ENCODE measurements at places on chromosomes 7 and 10.

- DNase-seq, result peak; percentile 9
Measured at GRCh38 chr7:36207451-36208291, 54.6 kb downstream of the EEPD1 start.

GRCh38 chr10:130661419-130661818 is 525.2 kb downstream of the GLRX3 start:
- DNase-seq, result no peak

DNA sequence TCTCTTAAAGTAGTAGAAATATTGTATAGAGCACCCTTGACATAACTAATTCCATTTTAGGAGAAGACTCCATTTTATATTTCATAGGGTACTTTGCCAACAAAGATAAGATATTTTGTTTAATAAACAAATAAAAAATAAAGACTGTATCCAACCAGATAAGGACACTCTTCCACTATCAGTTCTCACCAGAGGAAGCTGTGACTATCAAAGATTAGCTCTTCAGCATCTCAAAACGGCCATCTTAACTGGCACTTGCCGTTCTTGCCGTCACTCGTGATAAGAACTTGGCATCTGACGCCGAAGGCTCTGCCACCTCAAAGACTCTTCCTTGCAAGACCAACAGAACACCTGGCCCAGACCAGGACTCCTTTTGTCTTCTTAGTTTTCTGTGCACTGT is 26.3 kb upstream of the AKR1B1 start:
- DNase-seq, result no peak

- DNase-seq, result no peak
Measured at GRCh38 chr7:94433224-94433623, 38.5 kb downstream of the COL1A2 start.

GRCh38 chr10:125538947-125539731 is 143.8 kb downstream of the TEX36 start:
- DNase-seq, result no peak

GRCh38 chr10:12241810-12242529 is 46.0 kb downstream of the CDC123 start:
- DNase-seq, result no peak

DNA sequence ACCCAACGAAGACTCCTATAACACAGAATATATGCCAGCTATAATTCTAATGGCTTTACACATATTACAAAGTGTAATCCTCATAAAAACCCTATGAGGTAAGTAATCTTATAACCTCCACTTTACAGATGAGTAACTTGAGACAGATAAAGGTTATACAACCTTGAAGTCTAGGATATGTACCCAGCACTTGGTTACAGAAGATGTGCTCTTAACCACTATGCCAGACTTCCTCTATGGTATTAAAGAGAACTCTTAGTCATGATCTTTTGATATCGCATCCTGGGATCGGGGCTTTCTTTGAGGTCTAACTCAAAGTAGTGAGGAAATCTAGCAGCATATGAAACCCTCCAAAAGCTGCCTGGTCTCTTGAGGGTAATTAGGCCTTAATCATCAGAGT is 319.2 kb upstream of the LRRN3 start:
- DNase-seq, result no peak

DNA sequence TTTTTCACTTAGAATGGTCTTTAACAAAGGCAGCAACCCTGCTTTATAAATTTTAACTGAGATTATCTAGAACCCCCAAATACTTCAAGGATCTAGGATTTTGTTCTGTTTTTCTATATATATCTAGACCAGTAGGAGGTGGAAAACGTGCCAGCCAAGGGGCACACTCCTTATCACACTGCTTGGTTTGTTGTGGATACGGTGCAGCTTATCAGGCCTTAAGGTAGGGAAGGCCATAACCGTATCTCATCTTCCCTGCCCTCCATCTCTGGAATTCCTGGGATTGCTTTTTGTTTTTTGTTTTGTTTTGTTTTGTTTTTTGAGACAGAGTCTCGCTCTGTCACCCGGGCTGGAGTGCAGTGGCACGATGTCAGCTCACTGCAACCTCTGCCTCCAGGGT is 75.4 kb downstream of the MPLKIP start:
- DNase-seq, result no peak

DNA sequence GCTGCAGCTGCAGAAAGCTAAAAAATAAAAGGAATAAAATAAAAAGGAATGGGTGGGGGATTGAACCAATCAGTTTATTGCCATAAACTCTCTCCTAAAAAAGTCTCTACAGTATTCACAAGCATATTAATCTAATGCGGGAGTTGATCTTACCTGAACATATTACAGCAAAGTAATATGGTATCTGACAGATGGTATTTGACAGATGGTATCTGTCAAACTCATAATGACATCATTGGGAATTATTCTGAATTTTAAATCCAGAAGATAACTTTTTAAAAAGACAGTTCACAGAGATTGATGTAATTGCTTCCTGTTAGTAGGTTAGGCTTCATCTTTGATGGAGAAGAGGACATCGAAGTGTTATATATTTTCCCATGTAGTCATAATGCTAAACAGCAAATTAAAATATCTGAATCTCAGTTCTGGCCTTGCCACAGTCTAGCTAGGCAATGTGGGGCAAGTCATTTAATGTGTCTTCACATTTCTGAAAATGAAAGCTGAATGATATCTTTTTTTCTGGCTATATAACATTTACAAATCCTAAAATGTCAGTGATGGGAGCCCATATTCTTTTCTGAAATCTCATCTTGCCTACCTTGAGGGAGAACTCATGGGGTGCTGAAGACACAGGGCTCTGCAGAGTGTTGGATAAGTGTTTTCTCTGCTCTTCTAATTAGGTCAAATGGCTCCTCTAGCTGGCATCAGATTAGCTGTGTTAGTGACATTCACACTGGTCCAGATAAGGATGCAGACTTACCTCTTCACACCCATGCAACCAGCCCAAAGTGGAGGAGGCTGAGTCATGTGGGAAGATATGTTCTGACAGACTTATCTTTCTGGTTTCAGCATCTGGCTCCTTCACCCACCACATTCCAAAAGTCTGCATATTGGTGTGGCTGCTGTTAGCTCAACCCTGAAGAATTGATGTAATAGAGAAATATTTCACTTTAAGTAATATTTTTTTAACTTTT is 2.1 kb upstream of the LIPM start:
- DNase-seq, result no peak

GRCh38 chr10:48604991-48605508 is at the start of gene ARHGAP22:
Gene ARHGAP22 (minus strand): TSS chr10:48605073. CDS start chr10:48604796, 277 bp downstream.
- DNase-seq, result no peak

GRCh38 chr7:67573639-67574038 is 577.0 kb downstream of the TYW1 start:
- no peak for DNase-seq

GRCh38 chr7:150359622-150360362 is 8.8 kb upstream of the REPIN1 start:
- DNase-seq, result no peak

GRCh38 chr10:6353526-6353925 is 150.8 kb downstream of the PFKFB3 start:
- DNase-seq, result no peak

- no peak for DNase-seq
Measured at GRCh38 chr10:53580465-53580864, 807.9 kb upstream of the MBL2 start.

- DNase-seq, result no peak
Measured at GRCh38 chr10:49571388-49571787, 32.5 kb upstream of the ERCC6 start.

DNA sequence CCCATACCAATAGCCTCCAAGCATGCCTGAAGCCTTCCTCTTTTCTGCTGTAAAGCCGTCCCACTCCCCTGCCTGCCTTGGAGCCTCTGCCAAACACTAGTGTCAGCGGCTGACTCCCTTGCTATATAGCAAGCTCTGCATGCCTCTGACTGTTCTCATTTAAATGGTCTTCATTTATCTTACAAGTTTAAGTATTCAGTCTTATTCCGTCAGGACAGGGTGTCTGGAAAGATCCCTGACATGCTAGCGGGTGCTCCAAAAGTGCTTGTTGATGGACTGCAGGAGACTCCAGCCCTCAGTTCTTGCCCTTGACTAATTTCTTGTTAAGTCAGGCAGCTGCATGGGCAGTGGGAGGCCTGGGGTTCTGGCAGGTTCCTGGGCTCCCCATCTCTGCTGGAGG is 298.7 kb downstream of the GFRA1 start:
- no peak for DNase-seq

- DNase-seq, result peak; percentile 28
Measured at GRCh38 chr10:29736366-29737073, 101.7 kb upstream of the SVIL start.

DNA sequence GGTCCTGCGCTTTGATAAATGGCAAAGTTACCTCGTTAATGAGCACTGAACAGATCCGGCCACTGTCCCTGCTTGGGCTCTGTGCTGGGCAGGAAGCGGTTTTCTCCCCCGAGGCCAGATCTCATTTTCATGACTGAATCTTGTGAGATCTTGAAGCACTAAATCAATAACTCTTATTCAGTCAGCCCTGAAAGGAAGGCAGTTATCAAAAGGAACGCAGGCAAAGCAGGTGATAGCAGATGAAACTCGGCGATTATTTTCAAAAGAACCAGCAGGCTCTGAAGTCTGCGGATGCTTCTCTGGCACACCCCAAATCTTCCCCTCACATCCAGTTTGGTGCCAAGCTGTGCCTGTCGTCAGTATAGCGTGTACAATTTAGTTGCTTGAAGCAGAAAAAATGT is 228.7 kb downstream of the BAMBI start:
- no peak for DNase-seq

- no peak for DNase-seq
Measured at GRCh38 chr7:99791667-99792369, 7.8 kb upstream of the CYP3A4 start.

GRCh38 chr10:91883549-91884444 is 25.5 kb downstream of the FGFBP3 start:
- no peak for DNase-seq

DNA sequence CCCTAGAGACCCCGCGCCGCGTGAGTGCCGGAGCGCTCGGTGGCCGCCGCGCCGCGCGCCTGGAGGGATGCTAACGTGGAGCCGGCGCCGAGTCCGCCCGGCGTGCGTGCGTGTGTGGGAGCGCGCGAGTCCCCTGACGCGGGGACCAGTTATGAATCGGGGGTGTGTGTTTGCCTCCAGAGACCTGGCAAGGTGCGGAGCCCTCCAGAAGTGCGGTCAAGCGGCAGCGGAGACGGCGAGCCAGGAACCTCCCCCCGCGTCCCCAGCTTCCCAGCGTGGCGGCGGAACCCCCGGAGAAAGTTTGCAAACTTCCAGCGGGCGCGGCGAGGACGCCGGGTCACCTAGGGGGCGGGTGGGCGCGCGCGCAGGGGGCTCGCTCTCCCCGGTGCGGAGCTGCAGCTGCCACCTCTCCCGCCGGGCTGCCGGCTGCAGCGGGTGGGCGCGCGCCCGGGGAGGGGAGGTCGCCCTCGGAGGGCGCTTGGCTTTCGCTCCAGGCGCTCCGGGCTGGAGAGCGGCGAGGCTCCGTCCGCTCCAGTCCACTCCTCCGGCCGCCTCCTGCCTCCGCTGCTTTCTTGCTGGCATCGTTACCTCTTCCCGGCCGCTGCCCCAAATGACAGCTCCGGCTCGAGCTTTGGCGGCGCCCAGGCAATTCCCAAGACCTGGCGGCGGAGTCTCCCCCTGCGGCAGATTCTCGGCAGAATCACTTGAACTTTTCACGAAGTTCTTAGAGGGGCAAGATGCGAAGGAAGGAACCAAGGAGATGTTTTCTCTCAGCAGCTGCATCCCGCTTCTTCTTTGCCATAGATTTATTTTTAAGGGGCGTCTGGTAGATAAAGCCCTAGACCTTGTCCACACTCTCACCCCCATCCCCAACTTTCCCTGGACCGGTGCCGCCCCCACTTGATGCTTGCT is 2.3 kb upstream of the CREB5 start:
- DNase-seq, result no peak

GRCh38 chr7:2157473-2158279 is 75.1 kb downstream of the MAD1L1 start:
- no peak for DNase-seq

DNA sequence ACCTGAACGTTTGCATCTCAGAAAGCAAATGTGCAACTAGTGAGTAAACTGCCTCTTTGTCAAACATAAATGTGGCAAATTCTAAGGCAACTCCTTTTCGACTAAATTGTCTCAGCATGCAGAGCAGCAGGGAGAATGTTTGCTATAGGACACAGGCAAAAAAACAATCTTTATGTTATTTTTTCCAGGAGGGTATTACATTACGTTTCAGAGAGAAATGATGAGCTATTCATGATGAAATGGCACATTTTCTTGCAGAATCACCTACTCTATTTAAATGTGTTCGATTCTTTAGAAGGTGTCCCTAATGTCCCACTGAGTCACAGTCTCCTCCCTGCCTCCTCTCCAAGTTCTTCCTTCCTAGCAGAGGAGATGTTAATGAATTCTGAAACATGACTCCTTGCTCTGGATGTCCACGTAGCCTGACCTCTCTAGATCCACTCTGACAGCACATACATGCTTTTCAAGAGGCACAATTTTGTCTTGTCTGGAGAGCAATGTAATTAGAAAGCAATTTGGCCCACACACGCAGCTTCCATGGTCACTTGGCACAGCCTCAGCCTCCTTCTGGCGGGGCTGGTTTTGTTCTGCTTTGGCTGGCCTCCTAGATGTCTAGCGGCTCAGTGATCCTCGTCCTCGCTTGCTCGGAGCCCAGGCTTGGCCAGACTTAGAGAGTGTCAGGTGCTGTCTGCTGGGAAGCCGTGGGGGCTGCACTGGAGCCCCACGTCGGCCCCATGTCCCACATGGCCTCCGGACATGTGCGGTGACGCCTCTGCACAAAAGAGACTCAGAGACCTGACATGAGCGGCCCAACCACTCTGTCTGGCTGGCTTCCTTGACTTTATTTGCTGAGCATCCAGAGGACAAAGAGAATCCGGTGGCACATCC is 125.7 kb upstream of the ZNF438 start:
- DNase-seq, result no peak

- DNase-seq, result peak; percentile 54
Measured at GRCh38 chr10:12350167-12350872, 973 bp downstream of the CAMK1D start.

DNA sequence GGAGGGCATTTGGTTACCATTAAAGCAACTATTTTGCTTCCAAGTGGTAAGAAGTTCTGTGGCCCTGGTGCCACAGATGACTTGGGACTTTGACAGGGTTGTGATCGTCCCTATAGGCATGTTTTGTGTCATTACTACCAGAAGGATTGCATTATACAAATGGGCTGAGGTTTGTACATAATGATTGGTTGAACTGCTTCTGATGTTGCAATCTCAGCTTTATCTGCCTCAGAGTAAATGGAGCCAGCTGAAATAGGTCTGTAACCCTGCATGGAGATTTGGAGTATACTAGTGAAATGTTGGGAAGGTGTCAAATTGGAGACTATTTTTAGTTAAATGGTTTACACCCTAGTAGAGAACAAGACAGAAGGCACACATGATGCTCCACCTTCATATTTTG is 46.1 kb upstream of the SEPTIN7 start:
- no peak for DNase-seq

- DNase-seq, result no peak
Measured at GRCh38 chr10:133456041-133456951, 2.6 kb downstream of the SCART1 start.

DNA sequence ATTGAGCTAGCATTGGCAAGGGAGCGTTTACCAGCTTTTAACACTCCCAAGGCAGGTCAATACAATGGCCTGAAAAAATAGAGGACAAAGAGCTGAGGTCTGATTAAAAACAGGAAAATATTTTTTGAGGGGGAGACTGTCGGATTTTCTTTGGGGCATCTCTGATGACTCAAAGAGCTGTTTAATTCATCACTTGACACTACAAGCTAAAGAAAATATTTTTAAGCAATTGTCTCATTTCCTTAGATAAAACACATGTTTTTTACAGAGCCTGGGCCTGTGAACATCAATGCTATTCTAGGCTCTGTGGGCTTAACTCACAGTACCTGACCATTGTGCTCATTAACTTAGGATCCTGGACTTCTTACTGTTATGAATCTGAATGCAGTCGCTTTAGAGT is 100.8 kb downstream of the NRP1 start:
- DNase-seq, result no peak

GRCh38 chr7:125241548-125241947 is 311.9 kb upstream of the POT1 start:
- DNase-seq, result no peak

All from immature natural killer cell (primary cell).